ENCODE measurements at places on chromosomes 12 and 14.

DNA sequence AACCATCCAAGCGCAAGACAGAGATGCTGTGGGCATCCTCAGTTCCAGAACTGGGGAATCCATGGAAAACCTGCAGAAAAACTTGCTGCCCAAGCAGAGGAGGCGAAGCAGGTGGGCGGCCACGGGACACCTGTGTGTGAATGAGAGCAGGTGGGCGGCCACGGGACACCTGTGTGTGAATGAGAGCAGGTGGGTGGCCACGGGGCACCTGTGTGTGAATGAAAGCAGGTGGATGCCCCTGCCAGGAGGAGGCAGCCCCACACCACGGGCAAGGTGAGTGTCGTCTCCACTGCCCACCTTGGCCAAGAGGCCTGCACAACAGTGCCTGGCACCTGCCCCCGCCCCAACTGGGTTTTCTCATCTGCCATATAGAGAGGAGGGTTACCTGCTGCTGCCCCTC is 59.2 kb downstream of the GSC start:
- no peak for DNase-seq

DNA sequence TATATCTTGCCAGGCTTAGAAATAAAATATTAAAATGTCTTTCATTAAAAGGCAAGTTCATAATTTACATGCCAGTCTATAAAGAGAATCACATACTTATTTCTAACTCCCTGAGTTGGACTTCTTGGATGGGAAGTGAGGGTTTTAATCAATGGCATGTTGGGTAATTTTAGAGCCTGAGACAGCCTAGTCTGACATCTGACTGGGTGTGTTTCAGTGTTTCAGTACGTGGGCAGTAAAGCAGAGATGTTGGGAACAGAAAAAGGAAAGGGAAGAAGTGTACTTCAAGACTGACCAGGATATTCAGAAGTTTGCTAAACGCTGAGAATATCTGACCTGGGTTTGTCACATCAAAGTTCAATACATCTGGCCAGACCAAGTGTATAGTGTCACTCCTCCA is 171.8 kb downstream of the BTG1 start:
- no peak for DNase-seq

DNA sequence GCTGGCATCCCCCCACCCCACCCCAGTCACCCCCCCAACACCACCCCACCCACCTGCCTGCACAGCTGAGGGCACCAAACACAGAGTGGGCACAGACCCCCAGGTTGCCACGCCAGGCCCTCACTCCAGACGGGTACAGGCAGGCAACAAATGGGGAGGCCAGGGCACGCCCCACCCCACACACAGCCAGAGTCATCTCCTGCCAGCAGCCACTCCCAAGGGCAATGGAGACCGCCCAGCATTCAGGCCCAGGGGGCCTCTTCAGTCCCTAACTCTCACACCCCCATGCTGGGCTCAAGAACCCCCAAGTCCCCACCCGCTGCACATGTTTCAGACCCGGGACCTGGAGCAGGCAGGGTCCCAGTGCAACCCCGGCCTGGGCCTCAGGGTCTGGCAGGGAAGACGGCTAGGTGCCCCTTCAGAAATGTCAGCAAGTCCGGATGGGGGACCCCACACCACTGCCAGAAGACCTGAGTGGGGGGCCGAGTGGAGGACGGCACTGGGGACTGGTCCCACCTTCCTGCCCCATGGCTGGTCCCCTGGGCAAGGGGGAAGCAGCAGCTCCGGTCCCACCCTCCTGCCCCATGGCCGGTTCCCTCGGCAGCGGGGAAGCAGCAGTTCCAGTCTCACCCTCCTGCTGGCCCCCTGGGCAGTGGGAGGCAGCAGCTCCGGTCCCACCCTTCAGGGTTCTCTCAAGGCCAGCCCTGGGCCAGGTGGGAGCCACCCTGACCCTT is 11.9 kb downstream of the AKT1 start:
- DNase-seq = no peak

DNA sequence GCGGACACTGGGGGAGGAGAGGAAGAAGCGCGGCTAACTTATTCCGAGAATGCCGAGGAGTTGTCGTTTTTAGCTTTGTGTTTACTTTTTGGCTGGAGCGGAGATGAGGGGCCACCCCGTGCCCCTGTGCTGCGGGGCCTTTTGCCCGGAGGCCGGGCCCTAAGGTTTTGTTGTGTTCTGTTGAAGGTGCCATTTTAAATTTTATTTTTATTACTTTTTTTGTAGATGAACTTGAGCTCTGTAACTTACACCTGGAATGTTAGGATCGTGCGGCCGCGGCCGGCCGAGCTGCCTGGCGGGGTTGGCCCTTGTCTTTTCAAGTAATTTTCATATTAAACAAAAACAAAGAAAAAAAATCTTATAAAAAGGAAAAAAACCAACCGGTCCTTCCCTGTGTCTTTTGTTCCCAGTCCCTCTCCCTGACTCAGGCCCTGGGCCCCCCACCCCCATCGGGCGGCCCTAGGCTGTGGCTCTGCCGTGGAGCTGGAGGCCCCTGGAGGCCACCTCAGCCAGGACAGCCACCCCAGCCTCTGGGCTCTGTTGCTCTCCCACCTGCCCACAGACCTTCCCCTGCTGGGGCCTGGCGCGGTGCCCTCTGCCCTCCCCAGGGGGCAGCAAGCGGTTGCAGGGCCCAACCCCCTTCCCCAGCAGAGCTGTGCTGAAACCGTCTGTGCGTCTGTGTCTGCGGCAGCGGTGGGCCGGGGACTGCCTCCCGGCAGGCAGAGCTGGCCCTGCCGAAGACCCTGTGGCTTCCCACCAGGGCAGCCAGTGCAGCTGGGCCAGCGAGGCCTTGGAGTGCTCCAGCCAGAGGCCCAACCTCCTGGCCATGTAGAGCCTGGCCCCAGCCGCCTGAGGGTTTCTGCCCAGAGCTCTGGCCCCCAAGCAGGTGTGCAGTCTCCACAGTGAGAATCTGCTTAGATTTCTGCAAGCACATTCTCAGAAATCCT is 4.0 kb upstream of the CRIP2 start:
- no peak for DNase-seq

GRCh38 chr12:59182658-59183455 is 262.6 kb upstream of the LRIG3 start:
- DNase-seq = no peak

GRCh38 chr12:68781728-68782127 is 26.2 kb upstream of the MDM2 start:
- DNase-seq = no peak

GRCh38 chr12:1842183-1842904 is 22.0 kb downstream of the LRTM2 start:
- DNase-seq = no peak

- DNase-seq = no peak
These were observed 196.6 kb upstream of the DCN start for GRCh38 chr12:91379051-91379775.

DNA sequence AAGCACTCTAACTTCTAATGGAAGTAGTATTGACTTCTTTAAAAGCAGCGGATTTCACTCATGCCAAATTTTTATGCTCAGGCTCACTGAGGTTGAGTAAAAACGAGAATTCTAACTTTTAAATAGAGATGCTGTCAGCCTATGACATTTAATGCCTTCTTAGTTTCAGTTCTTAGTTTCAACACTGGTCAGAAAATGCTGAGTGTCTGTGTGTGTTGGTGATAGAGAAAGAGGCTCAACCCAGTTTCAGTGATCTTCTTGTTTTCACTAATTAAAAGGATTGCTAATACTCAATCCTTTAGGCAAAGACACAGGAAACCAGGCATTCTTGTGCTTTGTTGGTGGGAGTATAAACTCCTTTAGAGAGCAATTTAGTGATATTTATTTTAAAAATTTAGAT is 31.0 kb downstream of the PEBP1 start:
- no peak for DNase-seq

GRCh38 chr14:62247266-62247665 is 485.0 kb downstream of the SNAPC1 start:
- no peak for DNase-seq

DNA sequence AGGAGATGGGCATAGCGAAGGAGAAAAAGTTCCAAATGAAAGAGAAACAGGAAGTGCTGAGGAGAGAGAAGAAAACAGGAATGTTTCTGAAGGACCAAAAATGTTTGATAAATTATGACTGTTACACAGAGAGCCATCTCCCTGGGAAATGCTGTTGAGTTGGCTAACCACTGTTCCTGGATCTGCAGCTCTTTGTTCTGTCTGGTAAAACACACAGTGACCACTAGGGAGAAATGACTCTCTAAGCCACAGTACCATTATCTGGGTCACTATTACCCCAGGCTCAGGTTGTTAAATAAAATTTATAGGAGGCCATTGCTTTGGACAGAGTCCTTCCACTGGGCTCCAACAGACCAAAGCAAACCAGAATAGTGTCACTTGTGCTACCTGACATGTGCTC is 219.3 kb downstream of the CRADD start:
- no peak for DNase-seq

DNA sequence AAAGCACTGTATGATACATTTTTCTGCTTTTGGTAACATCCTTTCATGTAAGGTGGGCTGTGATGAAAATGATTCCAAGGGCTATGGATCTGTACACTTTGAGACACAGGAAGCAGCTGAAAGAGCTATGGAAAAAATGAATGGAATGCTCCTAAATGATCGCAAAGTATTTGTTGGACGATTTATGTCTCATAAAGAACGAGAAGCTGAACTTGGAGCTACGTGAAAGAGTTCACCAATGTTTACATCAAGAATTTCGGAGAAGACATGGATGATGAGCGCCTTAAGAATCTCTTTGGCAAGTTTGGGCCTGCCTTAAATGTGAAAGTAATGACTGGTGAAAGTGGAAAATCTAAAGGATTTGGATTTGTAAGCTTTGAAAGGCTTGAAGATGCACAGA is 22.1 kb upstream of the SRGAP1 start:
- DNase-seq = no peak

DNA sequence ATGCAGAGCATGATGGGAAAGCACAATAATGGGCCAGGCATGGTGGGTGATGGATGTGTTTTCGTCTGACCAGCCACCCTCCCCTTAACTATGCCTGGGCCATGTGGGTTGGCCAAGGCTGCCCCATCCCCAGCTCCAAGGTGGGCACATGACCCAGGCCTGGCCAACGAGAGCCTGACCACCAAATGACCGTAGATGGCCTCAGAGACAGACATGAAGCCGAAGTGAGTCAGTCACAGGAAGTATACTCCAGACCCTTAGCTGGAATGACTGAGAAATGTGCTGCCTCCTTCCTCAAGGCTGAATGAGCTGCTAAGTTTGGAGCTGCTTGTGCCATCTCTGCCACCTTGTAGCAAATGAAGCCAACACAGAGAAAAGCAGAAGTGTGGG is 233.6 kb downstream of the BCL11B start:
- no peak for DNase-seq

GRCh38 chr14:44505588-44505987 is 1.5 kb downstream of the FSCB start:
- DNase-seq = no peak

DNA sequence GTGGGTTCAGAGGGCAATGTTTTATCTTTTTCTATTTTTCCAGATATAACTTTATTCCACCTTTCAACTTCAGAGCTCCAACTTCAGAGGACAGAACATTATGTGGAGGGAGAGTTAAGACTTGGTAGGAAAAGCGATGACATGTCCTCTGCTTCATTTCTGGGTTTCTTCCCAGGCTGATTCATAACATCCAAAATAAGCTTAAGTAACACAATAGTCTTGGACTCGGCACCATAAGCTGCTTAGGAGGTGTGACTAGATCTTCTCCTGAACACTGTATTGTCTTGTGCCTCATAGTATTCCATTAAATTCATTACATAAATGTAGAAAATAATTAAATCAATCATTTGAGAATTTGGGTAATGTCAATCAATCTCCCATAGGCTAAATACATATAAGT is 95.5 kb upstream of the PDE3A start:
- no peak for DNase-seq

All from lung microvascular endothelial cell (primary cell).